AG04450 (cell line): ENCODE measurements at places on chromosomes 7 and 10.

- no peak for DNase-seq
These were observed 133.4 kb downstream of the MACC1 start for GRCh38 chr7:20083781-20084180.

- DNase-seq = no peak
These were observed 396.7 kb downstream of the AUTS2 start for GRCh38 chr7:69994886-69995542.

DNA sequence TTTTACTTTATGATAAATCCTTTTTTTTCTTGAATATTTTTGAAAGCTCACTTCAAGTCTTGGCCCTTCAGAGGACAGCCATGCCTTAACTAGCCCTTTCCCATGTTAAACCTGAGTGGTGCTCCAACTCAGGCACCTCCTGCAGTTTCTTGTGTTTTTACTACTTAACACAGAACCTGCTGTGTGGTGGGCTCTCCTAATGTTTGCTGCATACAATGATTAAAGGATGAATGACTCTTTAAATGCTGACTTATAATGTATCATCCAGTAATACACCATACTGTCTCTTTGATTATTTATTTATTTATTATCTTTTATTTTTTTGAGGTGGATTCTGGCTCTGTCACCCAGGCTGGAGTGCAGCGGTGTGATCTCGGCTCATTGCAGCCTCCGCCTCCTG is 179.4 kb downstream of the SEMA3E start:
- DNase-seq = no peak

GRCh38 chr7:47376991-47377616 is 204.8 kb downstream of the TNS3 start:
- no peak for DNase-seq
